Forelimb muscle (tissue), 1 donor: ENCODE measurements at places on chromosomes 16 and 17.

- no peak for DNase-seq
Measured at GRCh38 chr16:56409195-56409594, 16.1 kb downstream of the AMFR start.

DNA sequence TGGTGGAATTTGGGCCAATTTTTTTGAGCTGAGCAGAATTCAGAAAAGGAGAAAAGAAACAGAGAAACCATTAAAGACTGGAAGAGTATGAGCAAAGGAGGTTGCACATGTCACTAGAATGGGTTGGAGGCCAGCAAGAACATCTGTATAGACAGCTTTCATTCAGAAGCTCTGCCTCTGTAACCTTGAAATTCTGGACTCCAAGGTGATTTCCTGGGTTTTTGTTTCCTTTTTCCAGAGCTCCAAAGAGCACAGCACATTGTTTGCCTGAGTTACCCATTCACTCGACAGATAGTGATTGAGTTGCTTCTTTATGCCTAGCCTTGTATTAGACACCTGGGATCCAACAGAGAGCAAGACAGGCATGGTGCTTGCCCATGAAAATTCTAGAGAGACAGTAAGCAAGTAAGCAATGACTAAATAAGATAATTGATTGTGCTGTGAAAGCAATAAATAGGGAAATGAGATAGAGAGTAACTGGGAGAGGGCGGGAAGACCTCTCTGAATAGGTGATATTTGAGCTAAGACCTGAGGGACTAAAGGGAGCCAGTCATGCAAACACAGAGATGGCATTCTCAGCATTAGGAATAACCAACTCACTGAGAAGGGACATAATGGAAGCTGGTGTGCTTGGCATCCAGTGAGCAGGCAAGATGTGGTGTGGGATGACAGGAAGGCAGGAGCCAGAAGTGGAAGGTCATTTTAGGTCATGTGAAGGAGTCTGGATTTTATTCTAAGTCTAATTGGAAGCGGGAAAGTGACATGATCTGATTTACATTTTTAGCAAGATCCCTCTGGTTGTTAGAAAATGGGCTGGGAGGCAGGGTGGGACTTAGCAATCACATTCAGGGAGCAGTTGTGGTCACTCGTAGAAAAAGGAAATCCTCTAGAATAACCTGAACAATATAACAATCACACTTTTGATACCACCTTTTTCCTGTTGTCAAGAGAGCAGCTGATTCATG lies 197.5 kb downstream of the HS3ST3A1 start:
- DNase-seq: no peak

DNA sequence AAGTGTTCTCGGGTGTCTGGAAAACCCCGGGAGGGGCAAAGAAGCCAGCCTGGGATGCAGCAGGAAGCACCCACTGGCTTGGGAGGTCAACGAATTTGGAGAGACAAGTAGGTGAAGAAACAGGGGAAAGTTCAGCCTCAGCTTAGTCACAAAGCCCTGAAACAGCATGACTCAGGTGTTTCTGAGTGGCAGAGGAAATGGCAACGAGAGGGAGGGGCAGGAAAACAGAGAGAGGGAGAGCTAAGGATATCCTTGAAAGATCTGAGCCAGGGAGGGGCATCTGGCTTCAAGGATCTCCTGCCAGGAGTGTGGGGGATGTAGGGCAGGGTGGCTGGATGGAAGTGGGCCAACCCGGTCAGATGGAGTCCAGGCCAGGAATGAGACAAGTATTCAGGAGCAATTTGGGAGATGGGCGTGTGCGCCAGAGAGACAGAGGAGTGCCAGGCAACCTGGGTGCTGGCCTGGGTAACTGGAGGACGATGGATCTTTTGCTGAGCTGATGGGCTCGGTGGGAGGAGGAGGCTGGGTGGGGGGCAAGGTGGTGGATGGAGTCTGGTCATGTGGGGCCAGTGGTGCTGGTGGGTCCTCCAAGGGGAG lies 27.2 kb downstream of the ABCC3 start:
- DNase-seq: no peak

- DNase-seq: no peak
Measured at GRCh38 chr17:35796942-35797341, 1.5 kb upstream of the MMP28 start.

DNA sequence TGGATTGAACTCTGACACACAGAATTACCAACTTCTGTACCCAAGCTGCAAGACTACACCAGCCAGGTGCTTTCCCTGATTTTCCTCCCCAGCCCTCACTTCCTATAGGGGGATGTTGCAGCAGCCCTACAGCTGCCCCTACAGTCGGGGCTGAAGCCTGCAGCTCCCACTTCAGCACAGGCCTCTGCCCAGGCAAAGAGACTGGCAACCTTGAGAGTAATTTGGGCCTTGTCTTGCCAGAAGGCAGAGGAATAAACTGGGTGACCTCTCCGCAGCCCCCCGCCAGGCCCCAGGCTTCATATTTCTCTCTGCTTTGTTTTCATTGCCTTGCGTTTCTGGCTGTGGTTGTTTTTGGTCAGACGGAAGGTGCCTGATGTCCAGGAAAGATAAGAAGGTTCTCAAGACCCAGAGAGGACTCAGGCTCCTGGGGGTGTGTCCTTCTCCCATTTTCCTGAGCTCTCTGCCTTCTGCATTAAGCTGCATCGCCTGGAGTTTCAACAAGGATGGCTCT lies 32.0 kb downstream of the SLC6A4 start:
- DNase-seq: no peak

- no peak for DNase-seq
Measured at GRCh38 chr17:37650419-37651003, 7.3 kb upstream of the DDX52 start.

- no peak for DNase-seq
Measured at GRCh38 chr16:69085032-69085695, 20.3 kb upstream of the HAS3 start.

GRCh38 chr16:49757559-49758069 lies 98.3 kb downstream of the ZNF423 start:
- DNase-seq: no peak

DNA sequence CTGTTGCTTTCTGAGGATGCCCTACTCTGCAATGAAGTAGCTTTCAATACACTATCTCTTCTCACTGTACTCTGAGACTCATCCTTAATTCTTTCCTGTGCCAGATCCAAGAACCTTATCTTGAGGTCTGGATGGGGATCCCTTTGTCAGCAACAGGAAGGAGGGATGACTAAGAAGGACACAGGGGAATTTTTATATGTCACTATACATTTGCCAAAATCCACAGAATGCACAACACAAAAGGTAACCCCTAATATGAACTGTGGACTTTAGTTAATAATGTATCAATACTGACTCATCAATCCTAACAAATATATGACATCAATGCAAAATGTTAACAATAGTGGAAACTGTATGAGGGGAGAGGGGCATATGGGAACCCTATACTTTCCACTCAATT lies 4.7 kb upstream of the RBBP6 start:
- no peak for DNase-seq

DNA sequence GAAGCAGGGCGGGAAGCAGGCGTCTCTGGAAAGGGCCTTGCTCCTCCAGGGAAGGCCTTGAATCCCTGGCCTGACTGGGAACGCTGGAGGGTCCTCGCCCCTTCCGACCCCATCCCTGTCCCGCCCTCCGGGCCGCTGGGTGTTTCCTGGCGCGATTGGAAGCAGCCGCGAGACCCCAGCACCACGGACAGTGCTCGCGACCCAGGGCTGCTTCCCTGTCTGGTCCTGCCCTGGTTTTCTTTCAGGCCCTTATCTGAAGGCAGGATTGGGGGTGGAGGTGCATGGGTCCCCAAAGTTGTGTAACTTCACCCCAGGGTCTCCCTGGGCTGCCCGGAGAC lies 2.1 kb downstream of the MGAT5B start:
- no peak for DNase-seq

- no peak for DNase-seq
Measured at GRCh38 chr17:740240-741017, 8.0 kb downstream of the TLCD3A start.

- no peak for DNase-seq
Measured at GRCh38 chr17:45077643-45078042, 16.5 kb downstream of the NMT1 start.

- no peak for DNase-seq
Measured at GRCh38 chr16:68088130-68088972, 3.2 kb downstream of the NFATC3 start.

- no peak for DNase-seq
Measured at GRCh38 chr17:3043737-3044365, 19.6 kb downstream of the OR1D5 start.

- no peak for DNase-seq
Measured at GRCh38 chr16:67447508-67448076, 16.7 kb downstream of the HSD11B2 start.

GRCh38 chr17:21129023-21129681 lies 2.4 kb downstream of the DHRS7B start:
- DNase-seq: no peak
